ENCODE measurements at places on chromosomes 1 and 21. TPM values are rescaled to one million over a fixed set of nuclear protein-coding genes. Genes with fewer than 3 reads are reported as not detected.

DNA sequence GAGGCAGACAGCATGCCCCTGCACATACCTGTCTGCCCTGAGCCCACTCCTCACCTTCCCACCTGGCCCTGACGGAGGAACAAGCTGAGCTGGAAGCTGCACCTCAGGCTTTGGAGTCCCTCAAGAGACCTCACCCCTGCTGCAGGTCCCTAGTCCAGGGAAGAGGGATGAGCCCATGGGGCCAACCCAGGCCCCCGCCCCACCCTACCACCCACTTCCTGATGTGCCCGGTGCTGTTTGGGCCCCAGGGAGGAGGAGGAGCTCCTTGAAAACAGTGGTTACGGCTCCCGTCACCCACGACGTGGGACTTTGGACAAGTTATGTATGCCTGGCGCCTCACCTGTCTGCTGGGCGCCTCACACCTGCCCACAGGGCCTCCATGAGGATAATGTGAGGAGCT, 250.2 kb downstream of the NPHP4 start:
- DNase-seq = no peak

- peak; percentile 48 for DNase-seq
Measured at GRCh38 chr1:5660141-5660935, 331.9 kb downstream of the NPHP4 start.

- peak; percentile 58 for DNase-seq
Measured at GRCh38 chr1:25033828-25034705, 104.0 kb upstream of the RUNX3 start.

DNA sequence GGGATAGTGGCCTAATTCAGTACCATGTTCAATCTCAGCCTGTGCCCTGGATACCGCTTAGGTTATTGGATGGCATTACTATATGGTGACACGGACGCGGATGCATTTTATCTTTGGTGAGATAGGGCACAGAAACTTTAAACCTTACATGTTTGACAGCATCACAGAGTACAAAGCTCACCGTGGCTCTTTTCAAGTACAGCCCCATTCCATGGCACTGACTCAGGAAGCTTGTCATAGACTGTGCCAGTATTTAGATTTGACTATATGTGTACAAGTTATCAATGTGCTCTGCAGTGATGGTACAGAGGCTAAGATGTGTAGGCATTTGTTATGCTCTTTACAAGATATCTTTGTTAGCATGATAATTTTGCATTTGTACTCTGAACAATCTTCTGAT, 169.0 kb downstream of the RYR2 start:
- DNase-seq = no peak

GRCh38 chr21:23951251-23951650, 1656.0 kb downstream of the MRPL39 start:
- no peak for DNase-seq

GNG4 gene
- polyA plus RNA-seq = 4.6 TPM

DNA sequence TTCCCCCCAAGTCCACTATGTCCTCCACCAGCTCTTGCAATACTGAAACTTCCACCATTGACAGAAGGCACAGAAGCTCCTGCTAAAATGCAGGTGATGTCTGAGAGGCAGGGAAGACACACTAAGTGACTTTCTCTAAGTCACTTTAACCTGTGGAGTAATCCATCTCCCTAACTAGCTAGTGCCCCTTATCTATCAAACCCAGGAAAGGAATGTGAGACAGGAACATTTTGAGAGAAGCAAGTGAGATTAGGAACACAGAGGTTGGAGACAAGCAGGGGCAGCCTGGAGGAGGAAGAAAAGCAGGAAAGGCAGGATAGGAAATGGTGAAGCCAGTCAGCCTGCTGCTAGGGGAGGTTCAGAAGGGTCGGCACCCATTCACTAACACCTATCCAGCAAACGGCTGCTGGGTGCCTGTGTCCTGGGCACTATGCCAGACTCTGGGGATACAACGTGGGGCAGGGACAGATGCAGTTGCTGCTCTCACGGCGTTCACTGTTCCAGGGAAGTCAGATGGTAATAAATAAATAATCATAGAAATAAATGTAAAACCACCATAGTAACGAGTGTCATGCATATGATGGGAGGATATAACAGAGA, 7.0 kb downstream of the GPA33 start:
- peak; percentile 54 for DNase-seq
